ENCODE measurements at places on chromosomes 11 and 22. TPM values are rescaled to one million over a fixed set of nuclear protein-coding genes. Genes with fewer than 3 reads are reported as not detected.

- H3K27me3 ChIP-seq: no peaks in the 10 kb centered on the region
- no peak overlapping the region for H3K4me3 ChIP-seq
- H3K36me3 ChIP-seq: no peaks in the 10 kb centered on the region
- H3K4me1 ChIP-seq: peaks cover 5% of the 10 kb centered on the region
- H3K27ac ChIP-seq: no peak overlapping the region
These were observed 27.2 kb upstream of the PPARA start for GRCh38 chr22:46122980-46123693.

- no peaks in the 10 kb centered on the region for H3K36me3 ChIP-seq
- DNase-seq: no peak
- no peak overlapping the region for H3K4me3 ChIP-seq
- H3K4me1 ChIP-seq: no peaks in the 10 kb centered on the region
- no peak overlapping the region for H3K27ac ChIP-seq
- H3K27me3 ChIP-seq: no peaks in the 10 kb centered on the region
These were observed 12.2 kb downstream of the OR8D1 start for GRCh38 chr11:124301548-124301947.

- H3K4me1 ChIP-seq: no peaks in the 10 kb centered on the region
- H3K27ac ChIP-seq: no peak overlapping the region
- no peak for DNase-seq
- no peaks in the 10 kb centered on the region for H3K27me3 ChIP-seq
- no peak overlapping the region for H3K4me3 ChIP-seq
- H3K36me3 ChIP-seq: no peaks in the 10 kb centered on the region
These were observed 550.0 kb downstream of the MN1 start for GRCh38 chr22:27251563-27251962.

GRCh38 chr11:123405123-123405592 is 24.9 kb upstream of the GRAMD1B start:
- H3K27me3 ChIP-seq: peaks cover 6% of the 10 kb centered on the region
- no peak overlapping the region for H3K27ac ChIP-seq
- DNase-seq: no peak
- no peak overlapping the region for H3K4me3 ChIP-seq
- no peaks in the 10 kb centered on the region for H3K36me3 ChIP-seq
- peaks cover 16% of the 10 kb centered on the region for H3K4me1 ChIP-seq

POU2AF1 gene
- total RNA-seq: 1.1 TPM
